ENCODE measurements at places on chromosomes 13 and 19. TPM values are rescaled to one million over a fixed set of nuclear protein-coding genes. Genes with fewer than 3 reads are reported as not detected.

IGFL3 gene
- 3.3 TPM for total RNA-seq

AKT1S1 gene
- total RNA-seq = 13.4 TPM

DNA sequence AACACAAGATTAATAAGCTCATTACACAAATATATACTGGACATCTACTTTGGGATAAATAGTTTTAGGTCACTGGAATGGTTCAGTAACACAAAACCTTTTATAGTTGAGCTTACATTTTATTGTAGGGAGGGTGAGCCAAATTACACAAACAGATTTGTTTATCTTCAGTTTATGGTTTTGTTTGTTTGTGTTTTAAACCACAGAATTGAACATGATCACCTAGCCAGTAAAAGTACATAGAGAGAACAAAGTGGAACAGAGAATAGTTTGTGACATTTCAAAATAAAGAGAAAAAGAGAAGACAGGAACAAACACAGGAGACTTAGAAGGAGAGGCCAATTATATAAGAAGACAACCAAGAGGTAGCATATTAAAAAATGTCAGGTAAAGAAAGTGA lies 1930.2 kb upstream of the PCDH20 start:
- peak; percentile 51 for DNase-seq

GRCh38 chr19:46625731-46626130 lies 842 bp upstream of the PTGIR start:
- DNase-seq = no peak

- no peak for DNase-seq
Measured at GRCh38 chr19:39410017-39410830, 2.2 kb upstream of the PLEKHG2 start.

FXYD1 gene
- not detected for total RNA-seq

GRCh38 chr13:67042556-67042955 lies 187.6 kb downstream of the PCDH9 start:
- DNase-seq = no peak

ARHGEF1 gene
- 15.9 TPM for total RNA-seq

DNA sequence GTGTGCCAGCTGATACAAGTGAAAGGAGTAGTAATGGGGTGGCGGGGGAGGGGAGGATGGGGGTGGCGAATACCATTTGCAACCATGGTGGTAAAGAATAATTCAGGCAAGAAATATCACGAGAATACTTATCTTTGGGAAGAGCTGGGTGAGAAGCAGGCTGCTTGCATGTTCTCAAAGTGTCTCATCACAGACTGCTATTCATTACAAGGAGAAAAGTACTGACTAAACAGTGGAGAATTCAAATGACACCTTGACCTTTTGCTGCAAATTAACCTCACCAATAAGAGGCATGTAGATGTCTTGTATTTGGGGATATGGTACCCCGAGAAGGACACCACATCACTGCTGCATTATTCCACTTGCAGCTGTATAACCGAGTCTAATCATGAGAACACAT lies 585.7 kb upstream of the GPC6 start:
- no peak for DNase-seq

DNA sequence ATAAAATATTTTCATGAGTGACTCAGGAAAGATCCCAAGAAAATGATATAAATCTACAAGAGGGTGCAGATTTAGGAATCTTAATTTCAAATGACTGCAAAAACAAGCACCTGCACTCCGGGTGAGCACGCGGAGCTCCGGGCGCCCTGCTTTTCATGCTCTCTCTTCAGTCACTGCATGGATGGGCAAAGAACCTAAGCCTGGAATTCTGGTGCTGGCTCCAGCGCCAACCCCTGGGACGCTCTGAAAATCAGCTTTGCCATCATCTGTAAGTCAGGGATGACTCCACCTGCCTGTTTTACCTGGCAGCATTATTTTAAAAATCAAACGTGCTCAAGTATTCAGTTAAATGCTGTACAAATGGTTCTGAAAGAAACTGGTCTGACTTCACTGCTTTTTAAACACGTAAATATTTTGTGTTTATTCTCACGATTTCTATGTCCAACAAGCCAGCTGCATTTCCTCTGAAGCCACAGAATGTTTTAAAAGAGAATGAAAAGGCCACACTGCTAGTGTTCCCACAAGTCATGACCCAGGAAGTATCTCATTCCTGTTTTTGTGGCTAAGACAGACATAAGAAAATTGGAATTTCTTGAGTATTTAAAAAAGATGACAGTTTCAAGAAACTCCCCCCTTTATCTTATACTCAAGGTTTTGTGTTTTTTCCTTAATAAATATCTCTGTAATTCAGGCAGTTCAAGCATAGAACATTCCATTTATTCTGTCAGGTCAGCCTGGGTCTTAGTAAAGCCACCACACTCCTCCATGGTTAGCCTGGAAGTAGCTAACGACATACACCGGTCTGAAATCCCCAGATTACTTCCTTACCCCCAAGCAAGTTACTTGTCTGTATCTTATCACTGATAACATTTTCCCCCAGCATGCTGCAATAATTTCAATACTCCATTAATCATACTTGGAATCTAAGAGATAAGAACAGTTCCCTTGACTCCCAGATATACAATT lies 81.1 kb downstream of the COL4A1 start:
- DNase-seq = no peak

GRCh38 chr19:45574526-45574925 lies 10.1 kb downstream of the OPA3 start:
- DNase-seq = no peak

DNA sequence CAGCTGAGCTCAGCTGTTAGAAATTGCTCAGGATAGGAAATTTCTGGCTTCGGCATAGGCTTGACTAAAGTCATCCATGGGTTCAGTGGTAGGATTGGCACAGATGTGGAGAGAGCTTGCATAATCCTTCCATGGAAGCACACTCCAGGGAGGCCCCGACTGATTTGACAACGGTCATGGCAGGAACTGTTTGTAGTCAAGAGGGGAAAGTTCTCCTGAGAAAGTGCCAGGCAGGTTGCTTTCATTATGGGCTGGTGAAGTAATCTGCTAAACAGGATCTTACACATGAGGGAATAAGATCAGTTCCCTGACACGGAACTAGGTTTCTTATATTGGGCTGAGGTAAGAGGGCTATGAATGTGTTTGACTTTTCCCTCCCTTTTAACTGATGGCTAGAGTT lies 120.1 kb downstream of the RGCC start:
- DNase-seq = peak; percentile 16

- DNase-seq = no peak
Measured at GRCh38 chr19:51220996-51221395, 3.9 kb upstream of the CD33 start.
